Mesothelial cell of epicardium (in vitro differentiated cells): ENCODE measurements at places on chromosomes 1 and 21.
A peak's percentile ranks its signal among the peaks of the same experiment; 100 is the strongest.

DNA sequence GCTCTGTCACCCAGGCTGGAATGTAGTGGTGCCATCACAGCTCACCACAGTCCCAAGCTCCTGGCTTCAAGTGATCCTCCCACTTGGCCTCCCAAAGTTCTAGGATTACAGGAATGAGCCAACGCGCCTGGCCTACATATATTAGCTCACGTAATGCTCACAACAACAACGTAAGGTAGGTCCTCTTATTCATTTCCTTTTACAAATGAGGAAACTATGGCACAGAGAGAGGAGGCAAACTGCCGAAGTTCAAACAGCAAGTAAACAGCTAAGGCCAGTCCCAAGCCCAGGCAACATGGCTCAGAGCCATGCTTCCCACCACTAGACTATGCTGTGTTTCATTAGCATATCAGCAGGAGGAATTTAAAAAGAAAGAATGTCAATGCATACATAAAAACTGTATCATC, 284.4 kb downstream of the VAV3 start:
- no peak for DNase-seq

- no peak for DNase-seq
These were observed 252.0 kb downstream of the RHOU start for GRCh38 chr1:228987286-228987685.

GRCh38 chr1:226029093-226029496, 30.0 kb upstream of the SDE2 start:
- no peak for DNase-seq

GRCh38 chr1:246039584-246039983, 467.5 kb downstream of the SMYD3 start:
- DNase-seq: no peak

- no peak for DNase-seq
These were observed 195.4 kb downstream of the LMX1A start for GRCh38 chr1:165161130-165161529.

DNA sequence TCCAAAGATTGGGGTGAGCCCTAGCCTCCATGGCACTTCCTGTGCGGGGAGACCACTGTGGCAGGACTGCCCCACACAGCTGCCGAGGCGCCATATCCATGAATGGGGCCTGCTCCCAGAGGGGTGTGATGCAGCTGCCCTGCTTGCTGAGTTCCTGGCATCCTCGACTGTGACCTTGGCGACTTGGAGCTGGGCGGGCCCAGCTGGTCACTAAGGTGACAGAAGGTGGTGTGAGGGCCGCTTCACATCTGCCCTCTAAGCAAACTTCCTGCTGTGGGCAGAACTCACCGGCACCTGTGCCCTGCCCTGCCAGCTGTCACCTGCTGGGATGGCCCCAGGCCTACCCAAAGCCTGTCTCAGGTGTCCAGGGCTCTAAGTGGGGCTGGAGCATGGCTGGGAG, 9.0 kb downstream of the TMEM61 start:
- DNase-seq: no peak

DNA sequence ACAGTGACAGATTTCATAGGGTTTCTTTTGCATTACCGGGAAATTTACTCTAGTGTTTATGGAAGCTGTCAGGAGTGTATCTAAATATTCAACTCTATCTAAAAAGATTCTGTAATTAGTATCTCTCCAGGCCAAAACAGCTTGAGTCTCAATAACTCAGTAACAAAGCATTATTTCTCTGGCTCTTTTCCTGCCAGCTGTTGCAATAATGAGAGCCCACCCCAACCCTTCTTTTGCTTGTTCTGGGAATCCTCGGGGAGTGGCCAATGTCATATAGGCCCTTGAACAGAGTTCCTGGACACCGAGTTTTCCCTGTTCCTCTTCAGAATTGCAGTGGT, 120.1 kb upstream of the SGIP1 start:
- no peak for DNase-seq

- no peak for DNase-seq
These were observed 163.7 kb upstream of the BEND5 start for GRCh38 chr1:48940354-48940753.

DNA sequence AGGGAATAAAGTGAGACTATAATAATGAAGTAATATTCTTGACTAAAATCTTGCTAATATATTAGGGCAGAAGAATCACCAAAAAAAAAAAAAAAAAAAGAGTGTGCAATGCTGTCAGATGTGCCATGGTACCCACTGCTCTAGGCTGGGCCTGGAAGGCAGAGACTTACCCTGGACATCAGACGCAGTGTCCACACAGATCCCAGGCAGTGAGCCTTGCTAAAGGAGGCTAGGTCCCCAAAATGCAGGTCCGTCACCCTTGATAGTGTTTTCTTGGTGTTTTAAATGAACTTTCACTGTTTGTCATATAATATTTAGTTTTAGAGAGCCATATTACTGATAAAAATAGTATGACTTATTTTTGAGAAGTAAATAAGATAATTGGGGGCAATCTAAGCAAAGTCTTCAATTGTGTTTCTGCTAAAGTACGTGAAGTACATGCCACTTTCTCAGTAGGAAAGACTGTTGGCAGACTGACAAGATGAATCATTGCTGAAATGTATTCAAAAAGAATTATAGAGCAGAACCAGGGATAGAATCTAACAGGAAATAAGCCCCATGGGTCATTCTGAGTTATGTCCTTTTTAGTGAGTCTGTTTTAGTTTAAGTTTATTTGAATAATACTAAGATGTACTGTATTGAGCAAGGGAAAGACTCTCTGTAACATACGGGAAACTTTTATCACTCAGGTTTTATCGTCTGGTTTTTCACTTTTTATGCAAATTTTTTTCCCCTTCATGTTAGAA, 74.6 kb upstream of the PDC start:
- DNase-seq: no peak

GRCh38 chr1:201495551-201496295, 11.2 kb downstream of the CSRP1 start:
- DNase-seq: peak; percentile 61

GRCh38 chr1:78355656-78356055, 135.1 kb upstream of the PTGFR start:
- DNase-seq: no peak

GRCh38 chr1:107076841-107077240, 20.4 kb downstream of the PRMT6 start:
- DNase-seq: no peak

DNA sequence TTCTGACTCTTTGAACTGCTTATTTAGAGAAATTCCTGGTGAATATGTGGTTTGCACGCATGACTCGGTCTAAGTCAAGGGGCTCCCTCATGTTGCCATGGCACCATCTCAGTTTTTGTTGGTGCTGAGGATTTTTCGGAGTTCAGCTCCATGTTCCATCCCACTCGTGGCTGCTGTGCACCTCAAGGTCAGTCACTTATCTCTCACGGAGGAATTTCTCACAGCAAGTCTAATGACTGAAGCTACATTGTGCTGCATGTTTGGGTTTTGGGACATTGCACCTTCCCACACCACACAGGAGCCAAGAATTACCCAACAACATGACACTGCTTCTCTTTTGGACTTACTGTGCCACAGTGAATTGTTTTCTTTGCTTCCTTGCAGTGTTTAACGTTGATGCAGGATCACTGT, 269.9 kb downstream of the NCAM2 start:
- no peak for DNase-seq

DNA sequence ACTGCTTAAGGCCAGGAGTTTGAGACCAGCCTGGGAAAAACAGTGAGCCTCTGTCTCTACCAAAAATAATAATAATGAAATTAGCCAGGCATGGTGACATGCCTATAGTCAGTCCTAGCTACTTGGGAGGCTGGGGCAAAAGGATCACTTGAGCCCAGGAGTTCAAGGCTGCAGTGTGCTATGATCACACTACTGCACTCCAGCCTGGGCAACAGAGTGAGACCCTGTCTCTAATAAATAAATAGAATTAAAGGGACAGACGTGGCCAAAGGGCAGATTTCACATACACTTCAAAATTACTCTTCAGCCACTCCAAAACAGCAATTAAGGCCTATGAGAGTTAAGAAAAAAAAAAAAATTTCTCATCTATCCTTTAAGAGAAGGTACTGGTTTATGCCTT, 45.7 kb downstream of the GATAD2B start:
- DNase-seq: no peak

DNA sequence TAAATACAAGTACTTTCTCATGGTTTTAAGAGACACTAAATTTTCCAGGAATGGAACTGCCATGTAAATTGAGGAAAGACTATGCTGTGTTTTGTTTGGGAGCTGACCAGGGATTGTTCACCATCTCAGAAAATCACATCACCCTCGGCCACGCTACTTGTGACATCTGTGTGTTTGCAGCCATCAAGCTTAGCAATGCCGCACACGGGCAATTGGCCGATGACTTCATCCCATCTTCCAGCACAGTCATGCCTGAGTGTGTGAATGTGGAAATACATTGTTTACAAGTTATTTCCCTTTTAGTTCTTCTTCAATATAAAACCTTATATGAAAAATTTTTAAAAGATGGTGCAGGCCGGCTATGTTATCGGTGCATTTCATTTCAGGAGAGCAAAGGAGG, 121.6 kb downstream of the GLIS1 start:
- DNase-seq: peak; percentile 14
